NCI-H510A (cell line): ENCODE measurements at places on chromosomes 6 and 20.

DNA sequence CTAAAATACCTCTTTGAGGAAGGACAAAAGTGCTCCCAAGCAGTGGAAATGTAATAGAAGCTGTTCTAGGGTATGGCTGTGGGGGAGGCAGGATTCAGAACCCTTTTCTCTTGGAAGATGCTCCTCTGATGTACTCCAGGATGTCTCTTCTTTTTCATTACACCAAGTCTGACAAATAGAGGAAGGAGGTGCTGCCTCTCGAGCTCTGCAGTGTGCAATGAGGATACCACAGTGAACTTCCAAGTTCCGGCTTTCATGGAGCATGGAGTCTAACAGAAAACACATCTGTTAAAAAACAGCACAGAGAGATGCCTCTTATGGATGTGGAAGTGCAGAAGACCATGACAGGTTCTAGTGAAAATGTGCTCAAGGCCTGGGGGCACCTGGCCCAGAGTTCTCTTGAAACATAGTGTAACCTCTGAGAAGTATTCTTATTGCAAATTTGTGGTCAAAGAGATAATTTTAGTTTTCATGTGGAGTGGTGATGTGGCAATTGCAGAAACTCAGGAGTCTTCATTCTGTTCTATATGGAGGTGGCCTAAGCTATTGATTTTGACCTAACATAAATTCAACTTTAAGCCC is 362.0 kb upstream of the CITED2 start:
- DNase-seq = no peak

GRCh38 chr20:57371363-57371762 is 19.8 kb upstream of the RBM38 start:
- DNase-seq = no peak

DNA sequence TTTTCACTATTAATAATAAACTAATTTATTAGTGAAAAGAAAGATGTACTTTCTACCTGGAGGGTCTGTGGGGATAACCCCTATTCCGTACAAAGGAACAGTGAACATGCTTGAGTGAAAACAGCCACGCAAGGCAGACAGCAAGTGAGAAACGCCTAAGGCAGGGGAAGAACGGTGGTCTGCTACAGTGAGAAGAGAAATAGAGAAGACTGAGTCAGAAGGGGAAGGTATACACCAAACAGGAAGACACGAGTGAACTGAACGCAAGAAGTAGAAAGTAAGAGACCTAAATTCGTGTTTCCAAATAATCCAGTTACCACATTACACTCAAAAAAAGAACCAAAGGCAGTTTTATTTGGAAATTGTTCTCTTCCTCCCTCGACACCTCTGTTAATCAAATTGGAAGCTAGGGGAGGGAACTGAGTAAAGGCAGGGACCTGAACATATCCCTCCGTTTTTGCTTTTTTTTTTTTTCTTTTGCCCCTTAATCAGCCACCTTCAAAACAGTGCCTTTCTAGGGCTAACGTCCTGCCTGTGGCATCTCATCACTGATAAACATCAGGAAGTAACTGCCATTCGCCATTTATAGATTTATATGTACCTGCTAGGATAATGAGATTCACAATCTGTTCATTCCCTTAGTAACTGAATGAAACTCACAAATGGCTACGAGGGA is 48.9 kb downstream of the ATXN1 start:
- DNase-seq = no peak

- no peak for DNase-seq
These were observed 92.8 kb upstream of the RNF217 start for GRCh38 chr6:124869416-124869815.

DNA sequence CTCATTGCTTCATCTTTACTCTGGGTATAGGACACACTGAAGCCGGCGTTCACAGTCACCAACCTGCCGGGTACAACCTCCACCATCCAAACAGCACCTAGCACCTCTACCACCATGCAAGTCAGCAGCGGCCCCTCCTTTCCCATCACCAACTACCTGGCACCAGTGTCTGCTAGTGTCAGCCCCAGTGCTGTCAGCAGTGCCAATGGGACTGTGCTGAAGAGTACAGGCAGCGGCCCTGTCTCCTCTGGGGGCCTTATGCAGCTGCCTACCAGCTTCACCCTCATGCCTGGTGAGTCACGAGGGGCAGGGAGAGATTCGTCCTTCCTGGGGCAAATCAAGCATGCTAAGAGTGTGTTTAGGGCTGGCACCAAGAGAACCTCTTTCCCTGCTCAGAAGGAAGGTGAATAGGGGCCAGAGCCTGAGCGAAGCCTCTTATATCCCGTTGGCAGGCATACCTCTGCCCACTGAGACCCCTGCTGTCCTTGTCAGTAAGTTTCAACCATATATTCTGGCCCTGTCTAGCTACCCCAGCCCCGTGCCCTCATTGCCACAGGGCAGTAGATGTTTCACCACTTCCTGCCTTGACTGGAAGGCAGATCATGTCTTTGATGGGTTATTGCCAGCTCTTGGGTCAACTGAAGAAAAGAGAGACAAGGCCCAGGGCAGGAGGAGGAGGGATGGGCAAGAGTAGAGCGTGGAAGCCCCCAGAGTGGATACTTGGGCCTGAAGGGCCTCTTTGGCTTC is 4.8 kb downstream of the SRF start:
- no peak for DNase-seq

DNA sequence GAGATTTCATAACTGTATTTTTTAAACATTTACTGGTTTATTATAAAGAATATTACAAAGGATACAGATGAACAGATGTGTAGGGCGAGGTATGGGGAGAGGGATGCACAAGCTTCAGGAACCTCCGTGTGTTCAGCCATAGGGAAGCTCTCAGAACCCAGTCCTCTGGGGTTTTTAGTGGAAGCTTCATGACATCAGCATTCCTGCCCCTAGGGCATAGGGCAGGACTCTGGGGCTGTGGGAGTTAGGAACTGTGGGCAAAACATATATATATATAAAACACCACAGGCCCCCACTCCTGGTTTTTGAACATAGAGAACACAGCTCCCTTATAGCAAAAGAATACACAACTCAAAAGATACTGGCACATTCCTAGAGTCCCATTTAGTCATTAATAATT is 21.9 kb downstream of the EFCAB8 start:
- no peak for DNase-seq

DNA sequence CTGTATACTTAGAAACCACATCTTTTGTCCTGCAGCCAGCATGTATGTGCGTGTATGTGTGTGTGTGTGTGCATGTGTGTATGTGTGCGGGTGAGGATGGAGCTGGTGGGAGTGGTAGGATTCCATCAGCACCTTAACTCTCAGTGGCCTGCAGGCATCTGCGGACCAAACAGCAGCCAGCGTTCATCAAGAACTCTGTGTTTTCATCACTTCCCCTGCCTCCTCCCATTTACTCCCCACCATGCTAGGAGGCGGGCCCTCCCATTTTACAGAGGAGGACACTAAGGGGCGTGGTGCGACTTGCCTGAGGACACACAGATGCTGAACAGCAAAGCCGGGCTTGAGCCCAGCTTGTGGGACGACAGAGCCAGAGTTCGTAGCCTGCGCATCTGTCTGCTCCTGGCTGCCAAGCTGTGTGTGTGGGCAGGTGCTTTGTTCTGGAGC is 8.9 kb downstream of the VSTM2L start:
- no peak for DNase-seq

- no peak for DNase-seq
These were observed 9.3 kb downstream of the COL9A3 start for GRCh38 chr20:62825986-62826645.

- no peak for DNase-seq
These were observed 199.0 kb downstream of the SOD2 start for GRCh38 chr6:159493898-159494585.

DNA sequence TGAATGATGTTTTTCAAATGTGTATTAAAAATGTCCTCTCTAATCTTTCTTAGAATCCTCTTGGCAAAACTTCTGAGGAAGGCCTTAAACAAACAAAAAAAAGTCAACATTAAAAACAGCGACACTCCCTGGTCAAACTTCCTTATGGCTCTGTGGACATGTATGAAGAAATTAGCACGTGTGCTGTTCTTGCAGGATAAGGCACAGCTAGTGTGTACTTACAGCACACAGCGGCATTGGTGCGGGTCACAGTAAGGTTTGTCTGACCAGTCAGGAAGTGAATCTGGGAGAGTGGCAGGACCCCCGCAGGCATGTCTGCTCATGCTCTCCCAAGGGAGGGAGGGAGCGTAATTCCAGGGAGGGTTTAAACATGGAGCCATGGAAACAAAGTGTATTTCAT is 38.8 kb downstream of the SLC22A1 start:
- no peak for DNase-seq

DNA sequence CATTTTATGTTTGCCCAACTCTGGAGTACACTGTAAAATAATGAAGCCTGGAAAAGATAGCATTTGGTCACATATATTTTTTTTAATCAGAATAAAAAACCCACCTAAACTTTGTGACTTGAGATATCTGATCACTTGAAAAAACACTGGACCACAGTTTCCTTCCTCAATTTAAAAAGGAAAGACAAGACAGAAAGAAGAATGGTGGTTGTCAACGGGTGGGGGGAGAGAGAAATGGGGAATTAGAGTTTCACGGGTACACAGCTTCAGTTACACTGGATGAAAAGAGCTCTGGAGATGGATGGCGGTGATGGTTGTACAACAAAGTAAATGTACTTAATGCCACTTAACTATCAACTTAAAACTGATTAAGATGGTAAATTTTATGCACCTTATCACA is 14.7 kb upstream of the DST start:
- DNase-seq = no peak

GRCh38 chr6:53526000-53526399 is 18.9 kb downstream of the GCLC start:
- no peak for DNase-seq

DNA sequence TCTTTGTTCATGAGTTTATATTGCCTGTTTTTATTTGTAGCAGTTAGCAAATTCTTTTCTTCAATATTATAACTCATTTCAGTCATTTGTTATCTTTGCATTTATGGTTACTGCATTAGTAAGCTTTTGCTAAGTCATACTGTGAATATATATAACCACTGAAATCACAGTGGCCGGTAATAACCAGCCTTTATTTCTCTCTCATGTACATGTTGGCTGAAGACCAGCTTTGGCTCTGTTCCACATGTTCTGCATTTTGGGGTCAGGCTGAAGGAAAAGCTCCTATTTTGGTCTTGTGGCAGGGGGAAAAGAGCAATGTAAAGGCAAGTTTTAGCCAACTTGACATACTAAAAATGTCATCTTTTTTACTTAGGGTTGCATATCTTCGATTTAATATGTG is 276.3 kb downstream of the BCKDHB start:
- DNase-seq = no peak

GRCh38 chr20:39800548-39800947 is 838.4 kb downstream of the DHX35 start:
- no peak for DNase-seq

DNA sequence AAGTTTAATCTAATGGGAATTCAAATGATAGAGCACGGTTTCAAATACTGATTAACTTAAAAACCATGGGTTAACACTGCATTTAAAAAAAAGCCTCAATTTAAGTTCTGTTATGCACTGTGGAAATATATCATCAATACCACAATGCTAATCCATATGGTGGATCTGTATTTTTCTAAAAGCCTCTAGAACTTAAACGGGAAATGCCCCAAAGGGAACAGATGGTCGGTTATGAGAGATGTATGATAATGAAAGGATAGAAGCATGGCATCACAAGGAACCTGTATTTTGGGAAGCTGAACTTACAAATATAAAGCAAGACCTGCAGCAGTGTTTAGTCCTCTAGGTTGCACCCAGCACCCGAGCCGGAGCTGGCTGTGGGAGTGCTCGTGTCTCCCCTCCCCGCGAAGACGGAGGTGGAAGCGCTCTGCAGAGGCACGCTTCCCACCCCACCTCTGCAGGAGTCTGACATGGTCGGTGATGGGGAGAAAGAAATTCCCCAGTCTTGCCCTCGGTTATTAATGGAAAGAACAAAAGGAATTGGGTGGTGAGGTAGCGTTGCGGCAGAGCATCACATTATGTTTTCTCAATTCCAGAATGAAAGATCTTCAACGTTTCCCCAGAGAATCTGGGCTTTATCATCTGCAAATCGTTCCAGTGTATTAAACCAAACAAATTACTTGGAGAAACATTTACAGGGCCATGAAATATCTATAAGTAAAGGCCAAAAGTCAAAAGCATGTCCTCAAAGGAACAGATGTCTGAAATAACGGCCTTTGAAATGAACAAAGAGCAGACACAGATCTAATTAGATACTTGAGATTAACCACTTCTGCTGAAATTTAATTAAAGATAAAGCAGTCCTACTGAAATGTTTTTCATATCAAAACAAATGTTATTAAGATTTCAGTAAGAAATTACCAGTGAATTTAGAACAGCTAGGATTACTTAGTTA is 103.1 kb upstream of the POPDC3 start:
- DNase-seq = no peak

DNA sequence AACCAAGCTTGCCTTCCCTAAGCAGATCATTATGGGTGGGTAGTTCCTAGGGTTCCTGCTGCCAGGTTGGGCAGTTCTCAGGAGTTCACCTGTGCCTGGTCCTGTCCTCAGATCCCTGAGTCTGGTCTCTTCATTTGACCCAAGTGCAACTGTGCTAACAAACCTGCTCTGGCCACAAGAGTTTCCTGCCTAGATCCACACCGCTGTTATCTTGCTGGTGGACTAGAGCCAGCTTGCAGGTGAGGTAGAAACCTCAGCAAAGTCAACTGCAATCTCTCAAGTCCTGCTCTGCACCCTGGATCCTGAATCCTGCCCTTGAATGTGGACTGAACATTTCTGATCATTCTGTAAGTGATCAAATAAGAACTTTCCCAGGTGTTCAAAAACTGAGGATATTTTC is 191.8 kb upstream of the LRFN2 start:
- DNase-seq = no peak

GRCh38 chr20:5526516-5526915 is 209.8 kb upstream of the PROKR2 start:
- no peak for DNase-seq

GRCh38 chr20:49567421-49568277 is at the start of gene PTGIS:
TSS of gene PTGIS (minus strand) at chr20:49568137. CDS start at chr20:49568116, 21 bp downstream.
- DNase-seq = no peak

GRCh38 chr6:10383331-10384090 is 31.4 kb downstream of the TFAP2A start:
- no peak for DNase-seq

- no peak for DNase-seq
These were observed 62.0 kb downstream of the CARMIL1 start for GRCh38 chr6:25341203-25341552.

DNA sequence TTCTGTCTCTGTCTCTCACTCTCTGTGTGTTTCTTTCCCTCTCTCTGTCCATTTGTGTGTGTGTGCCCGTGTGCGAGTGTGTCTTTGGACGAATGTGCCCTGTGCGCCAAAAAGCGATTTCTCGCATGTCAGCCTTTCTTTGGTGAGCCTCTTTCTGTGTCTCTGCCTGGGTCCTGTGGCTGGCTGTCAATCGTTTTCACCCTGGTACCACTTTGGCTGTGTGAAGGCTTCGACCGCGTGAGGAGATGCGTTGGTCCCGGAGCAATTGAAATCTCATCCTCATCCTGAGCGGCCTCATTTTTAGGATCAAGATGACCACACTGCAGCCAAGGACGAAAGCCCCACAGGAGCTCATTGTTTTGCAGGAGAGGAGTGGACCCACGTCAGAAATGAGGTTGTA is 288.9 kb upstream of the ZNF337 start:
- no peak for DNase-seq

- no peak for DNase-seq
These were observed 42.6 kb upstream of the SUPT3H start for GRCh38 chr6:45420083-45420908.

- DNase-seq = no peak
These were observed 1.5 kb downstream of the PRRT1 start for GRCh38 chr6:32149932-32150870.
